ENCODE measurements at places on chromosomes 7 and 10.
A peak's percentile ranks its signal among the peaks of the same experiment; 100 is the strongest.

- DNase-seq: no peak
Observed at GRCh38 chr10:99926925-99927720, 82.6 kb downstream of the DNMBP start.

DNA sequence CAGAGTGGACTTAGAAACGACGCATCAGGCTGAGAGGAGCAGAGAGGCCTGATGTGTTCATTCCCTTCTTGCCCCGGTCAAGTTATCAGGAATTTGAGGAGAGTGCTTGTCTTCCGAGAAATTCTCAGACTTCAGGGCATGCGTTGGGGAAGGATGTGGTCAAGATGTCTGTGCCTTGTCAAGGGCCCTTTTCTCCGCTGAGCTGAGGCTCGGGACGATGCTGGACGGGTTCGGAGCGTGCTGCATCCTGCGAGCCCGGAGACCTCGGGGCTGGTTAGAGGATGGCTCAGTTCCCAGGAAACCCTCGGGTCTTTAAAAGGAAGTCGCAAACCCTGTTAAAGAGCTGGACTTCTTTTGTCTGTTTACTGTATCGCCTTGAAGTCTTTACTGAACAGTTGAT, 325.4 kb downstream of the ADARB2 start:
- no peak for DNase-seq

DNA sequence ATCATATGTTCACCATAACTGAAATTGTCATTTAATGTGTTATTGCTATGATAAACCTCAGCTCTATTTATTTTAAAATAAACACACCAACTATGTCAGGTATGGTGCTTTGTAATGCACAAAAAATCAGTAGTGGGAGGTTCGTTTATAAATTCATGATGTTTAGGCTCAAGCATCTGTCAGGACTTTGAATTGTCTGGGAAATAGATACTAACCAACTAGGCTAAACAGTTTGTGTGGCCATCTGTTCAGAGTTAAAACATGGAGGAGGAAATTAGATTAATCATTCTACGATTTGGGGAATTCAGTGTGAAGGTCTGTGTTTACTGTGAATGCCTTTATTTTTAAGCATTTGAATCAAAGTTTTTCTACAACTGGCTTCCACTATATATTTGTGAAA, 212.6 kb upstream of the FZD8 start:
- no peak for DNase-seq

- no peak for DNase-seq
Observed at GRCh38 chr10:95026461-95026860, 42.8 kb downstream of the CYP2C8 start.

- DNase-seq: no peak
Observed at GRCh38 chr7:36021917-36022550, 131.0 kb upstream of the EEPD1 start.

- no peak for DNase-seq
Observed at GRCh38 chr7:110621289-110621688, 469.6 kb upstream of the LRRN3 start.

DNA sequence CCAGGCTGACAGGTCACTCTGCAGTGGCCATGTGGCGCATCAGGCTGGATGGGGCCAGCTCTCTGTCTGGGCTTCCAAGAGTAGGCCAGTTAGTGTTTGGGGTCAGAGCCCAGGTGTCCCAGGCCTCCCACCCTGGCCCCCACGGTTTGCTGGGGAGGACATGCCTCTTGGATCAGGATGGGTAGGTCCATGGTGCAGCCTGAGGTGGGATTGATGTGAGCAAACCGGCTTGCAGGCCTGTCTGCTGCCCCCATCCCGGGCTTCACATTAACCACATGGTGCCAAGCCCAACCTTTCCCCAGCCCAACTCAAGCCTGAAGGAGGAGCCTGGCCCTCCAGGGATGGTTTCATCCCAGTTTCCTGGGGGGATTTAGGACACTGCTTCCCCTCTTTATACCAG, 39.2 kb downstream of the LDB3 start:
- no peak for DNase-seq

DNA sequence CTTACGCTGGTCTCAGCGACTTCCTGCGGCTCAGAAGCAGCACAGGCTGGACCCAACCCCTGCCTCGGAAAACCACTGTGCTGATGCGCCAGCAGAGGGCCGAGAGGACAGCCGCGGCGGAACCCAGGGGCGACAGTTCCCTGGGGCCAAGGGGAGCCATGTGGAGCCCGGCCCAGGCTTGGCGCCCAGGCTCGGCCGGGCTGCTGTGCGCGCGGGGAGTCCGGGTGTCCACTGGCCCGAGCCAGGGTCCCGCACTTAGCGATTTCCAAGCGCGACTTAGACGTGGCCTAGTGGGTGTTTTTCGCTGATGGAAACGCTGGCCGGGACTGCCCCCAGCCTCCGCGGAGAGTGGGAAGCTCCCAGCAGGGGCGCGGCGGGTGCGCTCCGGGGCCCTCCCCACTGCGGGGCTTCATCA, 18.6 kb upstream of the ZNF32 start:
- DNase-seq: no peak

DNA sequence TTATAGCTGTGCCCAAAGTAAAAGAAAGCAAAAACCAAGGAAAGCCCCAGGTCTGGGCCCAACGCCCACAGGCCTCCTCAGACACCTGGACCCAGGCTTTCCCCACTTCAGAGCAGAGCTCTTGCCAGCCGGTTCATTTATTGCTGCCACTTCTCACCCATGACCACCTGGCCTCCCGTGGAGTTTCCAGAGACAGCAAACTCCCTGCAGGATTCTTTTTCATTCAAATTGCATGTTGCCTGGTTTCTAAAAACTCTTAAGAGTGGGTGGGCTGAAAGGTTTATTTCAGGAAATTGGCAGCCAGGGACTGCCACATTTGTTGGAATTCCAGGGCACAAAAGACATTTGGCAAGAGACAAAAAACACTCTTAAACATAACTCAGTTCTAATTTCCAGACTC, 4.7 kb downstream of the VOPP1 start:
- no peak for DNase-seq

- DNase-seq: no peak
Observed at GRCh38 chr7:92830532-92831110, 5.8 kb downstream of the CDK6 start.

GRCh38 chr10:16915300-16915699, 98.1 kb upstream of the RSU1 start:
- no peak for DNase-seq

DNA sequence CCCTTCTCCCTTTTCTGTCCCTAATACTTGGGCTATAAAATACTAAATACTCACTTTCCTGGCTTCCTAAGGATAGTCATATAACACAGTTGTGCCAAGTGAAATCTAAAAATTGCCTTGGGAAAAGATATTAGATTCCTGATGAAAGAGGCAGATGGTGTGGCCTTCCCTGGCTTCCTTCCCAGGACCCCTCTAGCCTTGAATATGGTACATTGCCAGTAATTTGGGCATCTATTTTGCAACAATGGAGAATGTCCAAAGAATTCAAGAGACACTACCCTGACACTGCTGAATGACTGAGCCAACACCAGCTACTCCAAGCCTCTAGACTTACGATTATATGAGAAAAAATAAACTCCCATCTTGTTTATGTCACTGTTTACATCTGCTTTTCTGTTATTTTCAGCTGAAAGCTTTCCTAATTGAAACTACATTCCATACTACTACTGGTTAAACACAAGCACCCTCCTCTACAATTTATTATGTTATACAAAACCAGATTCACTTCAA, 17.9 kb downstream of the COPG2 start:
- no peak for DNase-seq

- DNase-seq: no peak
Observed at GRCh38 chr7:65441010-65441409, 67.4 kb downstream of the ZNF92 start.

DNA sequence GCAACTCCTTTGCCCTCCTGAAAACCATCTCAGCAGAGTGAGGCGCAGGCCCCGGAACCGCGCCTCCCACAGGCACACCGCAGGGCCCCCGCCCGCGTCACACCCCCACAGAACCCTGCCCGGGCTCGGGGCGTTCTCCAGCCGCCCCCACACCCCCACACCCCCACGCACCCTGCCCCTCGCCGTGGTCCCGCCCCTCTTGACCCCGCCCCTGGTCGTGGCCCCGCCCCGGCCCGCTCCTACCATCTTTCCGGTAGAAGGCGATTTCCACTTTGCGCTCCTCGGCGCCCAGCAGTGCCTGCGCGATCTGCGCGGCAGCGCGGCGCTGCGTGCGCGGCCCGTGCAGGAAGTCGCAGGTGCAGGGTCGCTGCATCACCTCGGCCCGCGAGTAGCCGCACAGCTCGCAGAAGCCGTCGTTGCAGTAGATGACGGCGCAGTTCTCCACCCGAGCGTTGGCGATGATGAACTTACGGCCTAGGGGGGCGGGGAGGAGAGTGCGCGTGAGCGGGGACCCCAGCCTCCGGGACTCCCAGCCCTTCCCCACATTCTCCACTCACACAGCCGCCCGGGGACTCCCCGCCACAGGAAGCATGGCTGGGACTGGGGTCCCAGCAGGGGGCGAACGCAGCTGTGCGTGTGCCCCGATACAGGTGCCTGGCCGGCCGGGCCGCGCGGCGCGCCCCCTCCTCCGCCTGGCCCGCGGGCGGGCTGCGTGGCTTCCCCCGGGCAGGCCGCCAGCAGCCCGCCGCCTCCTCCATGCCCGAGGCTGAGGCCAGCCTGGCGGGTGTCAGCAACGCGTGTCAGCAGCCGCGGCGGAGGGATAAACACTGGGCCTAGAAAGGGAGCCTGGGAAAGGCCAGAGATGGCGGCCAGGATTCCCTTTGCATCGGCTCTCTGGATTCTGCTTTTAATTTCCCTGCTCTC, 3.4 kb downstream of the KCNH2 start:
- peak; percentile 74 for DNase-seq

DNA sequence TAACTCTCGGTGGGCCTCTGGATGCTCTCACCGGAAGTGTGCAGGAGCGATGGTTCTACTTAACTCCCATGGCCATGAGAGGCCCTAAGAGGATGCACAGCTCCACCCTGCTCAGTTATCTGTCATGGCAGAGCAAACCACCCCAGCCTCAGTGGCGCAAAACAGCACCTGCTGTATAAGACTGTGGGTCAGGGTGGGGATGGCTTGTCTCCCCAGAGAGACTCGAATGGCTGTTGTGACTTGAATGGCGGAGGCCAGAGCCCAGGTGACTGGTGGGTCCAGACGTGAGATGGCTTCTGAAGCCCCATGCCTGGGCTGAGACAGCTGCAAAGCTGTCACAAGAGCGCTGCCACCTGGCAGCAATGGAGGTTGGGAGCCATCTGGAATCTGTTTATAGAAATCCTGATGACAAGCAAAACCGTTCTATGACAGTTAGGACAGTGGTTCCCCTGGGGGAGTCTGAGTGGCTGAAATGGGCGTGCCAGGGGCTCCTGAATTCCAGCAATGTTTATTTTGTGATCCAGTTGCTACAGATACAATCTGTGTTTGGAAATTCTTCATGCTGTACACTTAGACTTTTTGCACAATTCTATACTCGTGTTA, 490.5 kb downstream of the TCERG1L start:
- DNase-seq: no peak

DNA sequence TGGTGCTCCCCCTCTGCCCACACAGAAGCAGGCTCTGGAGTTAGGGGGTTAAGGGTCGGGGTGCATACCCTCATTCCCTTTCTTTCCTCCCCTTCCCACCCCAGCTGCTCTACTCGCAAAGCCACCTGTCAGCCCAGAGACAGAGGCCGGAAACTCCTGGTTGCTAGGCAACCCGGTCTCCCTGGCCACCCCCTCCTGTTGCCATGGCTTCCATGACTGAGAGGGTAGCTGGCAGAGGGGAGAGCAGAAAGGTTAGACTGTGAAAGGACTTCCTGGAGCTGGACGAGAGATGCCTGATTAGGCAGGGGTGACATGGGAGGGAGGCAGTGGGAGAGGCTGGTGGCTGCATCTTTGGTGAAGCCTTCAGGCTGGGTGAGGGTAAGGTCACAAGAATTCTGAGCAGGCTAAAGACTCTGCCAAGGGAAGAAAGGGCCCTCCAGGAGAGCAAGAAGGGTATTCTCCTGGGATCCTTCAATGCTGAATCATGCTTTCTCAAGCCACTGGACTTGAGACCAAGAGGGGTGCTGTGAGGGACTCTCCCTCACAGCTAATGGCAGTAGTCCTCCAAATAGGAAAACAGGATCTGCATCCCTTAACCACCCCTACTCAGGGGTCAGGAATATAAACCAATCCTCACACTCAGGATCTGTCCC, 5.4 kb downstream of the PSD start:
- DNase-seq: no peak

DNA sequence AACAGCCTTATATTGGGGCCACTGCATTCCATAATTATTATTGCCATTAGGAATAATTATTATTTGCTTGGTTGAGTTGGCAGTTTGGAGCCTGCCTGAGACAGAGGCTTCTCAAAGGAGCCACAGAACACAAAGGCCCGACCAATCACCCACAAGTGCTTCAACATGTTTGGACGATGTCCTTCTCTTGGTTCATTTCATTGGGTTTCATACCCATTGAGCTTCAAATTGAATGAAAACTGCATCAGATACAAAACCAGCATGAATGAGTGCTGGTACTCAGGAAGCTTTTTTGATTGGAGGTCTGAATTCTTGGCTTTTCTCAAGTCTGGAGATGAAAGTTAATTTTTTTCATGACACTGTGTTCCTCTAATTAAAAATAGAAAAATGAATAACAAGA, 168.3 kb downstream of the CREB5 start:
- DNase-seq: no peak

- no peak for DNase-seq
Observed at GRCh38 chr7:75950111-75950681, 35.2 kb downstream of the POR start.

DNA sequence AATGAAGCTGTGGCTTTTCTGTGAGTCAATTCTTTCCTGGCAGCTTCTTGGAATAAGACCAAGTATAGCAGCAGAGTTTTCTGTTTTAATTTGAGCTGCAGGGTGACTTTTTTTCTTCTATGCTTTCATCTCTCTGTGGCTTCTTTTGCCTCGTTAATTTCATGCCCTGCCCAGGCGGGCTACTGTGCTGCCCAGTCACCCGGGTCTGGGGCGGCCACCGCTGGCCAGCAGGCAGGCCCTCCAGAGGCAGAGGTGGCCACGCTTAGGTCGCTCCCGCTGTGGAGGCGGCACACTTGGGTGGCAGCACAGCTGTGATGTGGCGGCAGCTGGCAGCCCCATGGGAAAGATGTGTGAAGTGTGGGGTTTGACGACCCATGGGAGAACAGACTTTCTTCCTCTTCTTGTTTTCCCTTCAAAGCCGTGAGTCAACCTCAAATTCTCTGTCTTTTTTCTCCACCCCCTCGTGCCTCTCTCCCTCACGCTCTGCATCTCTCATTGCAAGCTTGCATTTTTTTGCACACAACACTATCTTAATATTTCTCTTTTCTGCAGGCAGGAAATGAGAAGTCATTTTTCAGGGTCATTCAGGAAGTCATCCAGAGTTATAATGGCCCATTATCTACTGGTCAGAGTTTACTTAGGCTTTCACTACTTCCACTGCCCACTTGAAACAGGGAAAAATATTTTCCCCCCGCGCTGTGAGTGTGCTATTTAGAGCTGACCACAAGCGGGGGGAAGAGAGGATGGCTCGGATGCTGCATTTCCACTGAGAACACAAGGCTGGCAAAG, 67.8 kb downstream of the EGFR start:
- no peak for DNase-seq

- DNase-seq: no peak
Observed at GRCh38 chr10:116147147-116147905, 125.7 kb downstream of the GFRA1 start.

- DNase-seq: no peak
Observed at GRCh38 chr10:109698882-109699664, 224.2 kb downstream of the XPNPEP1 start.

Data from T-helper 22 cell (primary cell).